ENCODE measurements at places on chromosomes 2 and 18.

GRCh38 chr18:22841840-22842239 lies 91.3 kb upstream of the RBBP8 start:
- no peak for DNase-seq

GRCh38 chr2:145760781-145761649 lies 1241.1 kb upstream of the ZEB2 start:
- DNase-seq = no peak

GRCh38 chr2:41859615-41860514 lies 188.0 kb upstream of the PKDCC start:
- DNase-seq = no peak

DNA sequence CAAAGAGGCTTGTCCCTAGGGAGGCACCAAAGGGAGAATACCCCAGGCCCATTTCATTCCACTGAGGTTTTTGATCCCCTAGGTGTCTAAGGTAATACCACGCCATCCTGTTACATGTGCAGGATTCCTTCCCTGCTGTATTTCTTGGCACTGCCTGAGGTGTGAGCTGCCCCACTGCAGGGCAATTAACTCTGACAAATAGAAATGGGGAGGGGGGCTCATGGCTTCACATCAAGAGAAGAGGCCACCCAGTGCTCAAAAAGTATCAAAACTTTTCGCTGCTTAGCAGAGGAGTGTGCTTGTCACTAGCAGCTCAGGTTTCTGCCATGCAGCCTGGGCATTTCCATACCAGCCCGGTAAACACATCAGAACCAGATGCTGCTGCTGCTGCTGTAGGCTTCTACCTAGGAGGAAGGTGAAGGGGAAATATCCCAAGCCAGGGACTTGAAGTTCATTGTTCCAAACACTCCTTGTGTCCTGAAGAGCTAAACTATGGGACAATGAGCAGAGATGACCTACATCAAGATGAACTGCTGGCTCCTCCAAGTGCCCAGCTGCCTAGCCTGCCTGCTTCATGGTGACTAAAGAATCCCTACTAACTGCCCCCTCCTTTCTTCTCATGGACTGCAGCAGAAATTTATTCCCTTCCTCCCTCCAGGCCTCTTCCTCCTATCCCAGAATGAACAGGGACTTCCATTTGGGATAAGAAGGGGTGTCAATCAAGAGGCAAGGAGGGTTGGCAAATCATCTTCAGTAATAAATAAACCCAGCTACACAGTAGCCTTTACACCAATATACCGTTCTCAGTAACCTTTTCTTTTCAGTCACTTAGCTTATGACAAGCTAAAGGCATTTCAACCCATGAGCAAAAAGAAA lies 16.4 kb downstream of the POU3F3 start:
- no peak for DNase-seq

DNA sequence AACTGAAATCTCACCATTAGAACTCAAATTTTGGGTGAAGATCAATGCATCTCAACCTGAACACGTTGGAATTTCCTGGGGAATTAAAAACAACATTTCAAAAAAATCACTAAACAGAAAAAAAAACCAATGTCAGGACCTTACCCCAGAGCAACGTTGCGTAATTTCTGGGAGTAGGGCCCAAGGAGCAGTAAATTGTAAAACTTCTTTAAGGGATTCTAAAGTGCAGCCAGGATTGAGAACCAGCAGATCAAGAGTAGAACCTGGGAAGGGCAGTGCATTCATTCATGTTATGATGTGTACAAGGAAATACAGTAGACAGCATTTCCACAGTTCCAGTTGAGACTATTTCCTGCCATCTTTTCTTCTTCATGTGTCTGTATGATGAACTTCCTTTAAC lies 56.9 kb downstream of the RHBDD1 start:
- no peak for DNase-seq

DNA sequence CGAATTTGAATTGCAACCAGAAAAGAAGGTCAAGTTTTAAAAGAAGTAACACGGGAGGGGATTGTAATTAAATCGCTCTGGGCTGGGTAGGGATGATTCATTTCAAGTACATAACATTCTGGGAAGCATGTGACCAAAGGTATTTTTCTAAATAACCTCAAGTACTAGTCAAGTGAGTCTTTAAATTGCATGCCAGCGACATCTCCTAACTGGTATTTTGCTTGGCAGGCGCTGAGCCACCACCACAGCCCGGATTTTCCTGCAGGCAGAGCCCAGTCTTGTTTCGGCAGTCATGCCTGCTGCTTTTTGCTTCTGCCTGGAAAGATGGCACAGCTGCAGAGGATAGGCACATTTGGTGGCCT lies 33.7 kb upstream of the NPAS2 start:
- DNase-seq = peak; percentile 35

GRCh38 chr18:76357585-76358260 lies 137.3 kb downstream of the ZNF516 start:
- no peak for DNase-seq

- DNase-seq = no peak
These were observed 49.8 kb downstream of the CAB39 start for GRCh38 chr2:230762317-230762896.

GRCh38 chr18:32776561-32776960 lies 3.7 kb upstream of the KLHL14 start:
- DNase-seq = no peak
